Activated T-helper 2 cell treated with anti-CD3 and anti-CD28 coated beads, Interferon-gamma antibody, Interleukin-2, Interleukin-4, amounts not matched to agents 10 μg/mL and 5 μg/mL and 100 μg/mL, durations not matched to agents 14 hours and 24 hours and 36 hours (primary cell): ENCODE measurements at places on chromosomes 16 and 17.
A peak's percentile ranks its signal among the peaks of the same experiment; 100 is the strongest.

DNA sequence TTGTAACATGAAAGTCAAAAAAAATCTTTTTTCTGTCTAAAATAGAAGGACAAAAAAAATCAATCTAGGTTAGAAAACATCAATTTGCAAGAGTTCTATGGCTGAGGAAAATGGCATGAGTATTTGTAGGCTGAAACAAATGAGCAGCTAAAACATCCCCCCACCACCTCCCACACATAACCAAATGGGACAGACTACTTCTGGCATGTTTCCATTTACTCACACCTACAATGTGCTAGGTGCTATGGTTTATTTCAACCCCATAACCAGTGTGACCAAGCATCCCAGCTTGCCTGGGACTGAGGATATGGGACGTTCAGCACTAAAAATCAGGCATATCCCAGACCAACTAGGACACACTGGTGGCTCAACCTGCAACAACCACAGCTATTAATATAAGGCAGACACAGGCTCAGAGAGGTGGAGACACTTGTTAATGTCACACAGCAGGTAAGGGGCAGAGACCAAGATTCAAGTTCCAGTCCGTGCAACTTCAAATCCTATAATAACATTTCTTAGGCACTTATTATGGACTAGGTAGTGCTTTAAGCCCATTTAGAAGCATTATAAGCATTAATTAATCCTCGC is 96.0 kb downstream of the XYLT1 start:
- DNase-seq: no peak

- DNase-seq: no peak
These were observed 46.9 kb downstream of the PIMREG start for GRCh38 chr17:6491071-6491700.

GRCh38 chr17:74351552-74352210 is 10.0 kb downstream of the BTBD17 start:
- no peak for DNase-seq

DNA sequence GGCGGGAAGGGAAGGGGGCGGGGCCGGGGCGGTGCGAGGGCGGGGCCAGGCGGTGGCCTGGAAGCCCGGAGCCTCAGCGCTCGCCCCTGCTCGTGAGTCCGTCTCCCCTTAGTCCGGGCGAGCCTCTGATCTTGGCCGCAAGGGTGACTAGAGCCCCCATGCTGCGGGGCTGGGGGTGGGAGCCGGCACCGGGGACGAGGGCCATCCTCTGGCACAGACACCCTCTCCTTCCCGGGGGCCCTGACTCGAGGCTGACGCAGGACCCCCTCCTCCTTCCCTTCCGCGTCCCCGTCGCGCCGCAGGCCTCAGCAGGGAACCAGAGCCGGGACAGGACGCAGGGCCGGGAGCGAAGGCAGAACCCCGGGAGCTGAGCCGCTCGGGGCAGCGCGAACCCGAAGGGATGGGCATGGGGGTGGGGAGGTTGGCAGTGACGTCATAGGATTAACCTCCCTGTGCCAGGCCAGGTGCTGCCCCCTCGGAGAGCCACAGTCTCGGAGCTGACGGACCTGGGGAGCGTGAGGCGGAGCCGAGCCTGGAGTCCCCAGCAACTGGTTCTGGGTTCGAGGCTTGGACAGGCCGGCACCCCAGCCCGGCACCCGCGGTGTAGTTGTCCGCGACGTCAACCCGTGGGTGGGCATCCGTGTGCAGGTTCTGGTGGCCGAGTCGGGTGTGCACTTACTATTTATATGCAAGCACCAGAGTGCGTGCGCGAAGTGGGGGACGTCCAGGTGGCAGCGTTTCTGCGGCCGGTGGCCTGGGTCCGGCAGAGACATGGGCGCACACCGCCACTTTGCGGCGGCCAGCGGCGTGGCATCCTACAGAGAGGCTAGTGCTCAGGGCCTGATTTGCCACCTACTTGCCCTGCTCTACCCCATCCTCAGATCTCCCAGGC is 503 bp upstream of the PLCD3 start:
- DNase-seq: peak; percentile 61

GRCh38 chr16:84143784-84144199 is 1.2 kb downstream of the HSDL1 start:
- DNase-seq: no peak

DNA sequence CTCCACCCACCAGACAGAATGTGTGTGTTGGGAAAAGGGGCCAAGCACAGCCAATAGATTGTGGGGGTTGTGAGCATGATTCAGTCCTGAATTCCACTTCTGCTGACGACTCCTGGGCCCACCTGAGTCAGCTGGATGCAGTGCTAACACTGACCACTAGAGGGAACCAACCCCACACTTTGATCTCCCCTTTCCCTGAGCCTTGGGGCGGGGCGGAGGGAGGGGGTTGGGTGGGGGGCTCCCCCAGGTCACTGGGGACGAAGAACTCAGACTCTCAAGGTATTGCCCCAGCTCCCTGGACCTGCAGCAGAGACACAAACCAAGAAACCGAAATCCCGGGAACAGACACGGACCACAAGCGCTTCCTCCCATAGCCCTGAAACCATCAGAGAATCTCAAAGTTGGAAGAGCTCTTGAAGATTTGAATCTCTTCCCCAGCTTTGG is 621 bp upstream of the CSHL1 start:
- peak; percentile 37 for DNase-seq

DNA sequence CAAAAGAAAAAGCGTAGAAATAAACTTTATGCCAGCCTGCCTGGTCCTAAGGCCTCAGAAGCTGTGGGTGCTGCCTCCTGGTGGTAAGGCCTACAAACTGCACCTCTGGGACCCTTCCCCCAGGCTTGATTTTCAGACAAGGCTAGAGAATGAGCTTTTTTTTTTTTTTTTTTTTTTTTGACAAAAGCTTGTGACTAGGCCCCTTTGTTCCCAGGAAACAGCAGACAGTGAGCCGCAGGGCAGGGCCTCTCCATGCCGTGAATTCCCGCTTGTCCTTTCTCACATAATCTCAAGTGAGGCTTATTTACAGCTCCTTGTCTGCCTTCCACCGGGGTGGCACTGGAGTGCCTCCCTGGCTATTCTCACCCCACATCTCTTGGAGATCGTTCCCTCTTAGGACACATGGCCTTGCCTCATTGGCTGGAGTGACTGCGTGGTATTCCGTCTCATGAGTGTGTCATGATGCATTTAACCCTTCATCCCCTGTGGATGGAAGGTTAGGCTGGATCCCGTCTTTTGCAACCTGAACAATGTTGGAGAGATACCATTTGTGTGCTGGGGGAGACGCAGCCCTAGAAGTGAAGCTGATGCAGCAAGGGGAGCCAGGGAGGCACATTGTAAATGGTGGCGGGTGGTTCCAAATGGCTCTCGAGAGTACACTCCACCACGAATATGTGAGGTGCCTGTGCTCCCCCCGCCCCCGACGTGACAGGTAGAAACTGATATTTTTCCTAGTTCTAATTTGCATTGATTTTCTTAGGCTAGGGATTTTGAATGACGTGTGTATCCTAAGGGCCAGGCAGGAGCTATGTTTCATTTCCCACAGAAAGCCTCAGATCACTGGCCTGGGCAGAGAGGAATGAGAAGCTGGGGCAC is 49.6 kb downstream of the USP22 start:
- peak; percentile 55 for DNase-seq

DNA sequence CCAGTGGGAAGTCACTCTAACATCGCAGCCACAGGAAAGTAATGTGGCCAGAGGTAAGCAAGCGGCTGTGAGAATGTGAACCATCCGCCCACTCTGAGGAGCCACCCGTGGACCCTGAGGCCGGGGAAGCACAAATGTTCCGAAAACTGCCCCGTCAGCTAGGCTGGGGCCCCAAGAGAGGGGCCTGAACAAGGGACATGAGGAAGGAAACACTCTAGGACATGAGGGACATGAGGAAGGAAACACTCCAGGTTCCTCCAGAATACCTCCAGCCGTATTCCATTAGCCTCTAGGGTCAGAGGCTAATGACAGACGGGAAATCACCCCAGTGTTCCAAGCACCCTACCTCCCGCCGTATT is 317 bp downstream of the TEFM start:
- DNase-seq: peak; percentile 14

- DNase-seq: no peak
These were observed 27.4 kb upstream of the SSTR2 start for GRCh38 chr17:73137376-73137775.

DNA sequence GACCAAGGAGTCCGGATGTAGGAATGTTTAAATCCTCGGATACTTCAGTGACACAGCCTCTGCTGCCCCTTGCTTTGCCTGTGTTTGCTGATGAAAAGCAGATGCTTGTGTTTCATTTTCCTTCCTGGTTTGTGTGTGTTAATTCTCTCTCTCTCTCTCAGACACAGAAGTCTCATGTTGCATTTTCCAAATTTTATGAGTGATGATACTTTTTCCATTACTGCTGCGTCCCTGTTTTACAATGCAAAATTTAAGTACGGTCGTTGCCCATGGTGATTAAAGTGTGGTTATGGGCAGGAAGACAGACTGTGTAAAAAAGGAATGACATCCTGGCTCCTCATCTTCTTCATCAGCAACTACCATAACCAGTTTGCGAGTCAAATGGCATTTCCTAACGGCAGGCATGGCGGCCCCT is 5.7 kb downstream of the RMI2 start:
- DNase-seq: no peak

DNA sequence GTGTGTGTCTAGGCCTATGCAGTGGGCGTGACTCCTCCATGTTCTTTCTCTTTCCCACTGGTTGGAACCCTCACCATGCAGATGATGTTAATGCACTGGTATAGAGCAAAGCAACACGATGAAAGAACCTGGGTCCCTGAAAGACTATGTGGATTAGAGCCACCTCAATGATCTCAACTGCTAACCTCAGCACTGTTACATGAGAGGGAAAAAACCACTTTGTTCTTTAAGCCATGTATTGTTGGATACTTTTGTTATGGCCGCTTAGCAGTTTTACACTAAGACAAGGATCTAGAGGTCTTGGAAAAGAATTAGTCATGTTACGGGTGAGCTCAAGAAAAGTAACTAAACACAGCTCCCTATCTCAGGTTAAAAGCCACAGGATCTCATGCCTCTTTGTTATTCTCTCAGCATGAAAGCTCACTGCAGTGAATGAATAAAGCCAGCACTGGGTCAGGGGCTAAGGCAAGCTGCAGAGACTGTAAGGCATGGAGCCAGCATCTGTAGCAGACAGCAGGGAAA is 56.6 kb upstream of the RBBP6 start:
- no peak for DNase-seq

DNA sequence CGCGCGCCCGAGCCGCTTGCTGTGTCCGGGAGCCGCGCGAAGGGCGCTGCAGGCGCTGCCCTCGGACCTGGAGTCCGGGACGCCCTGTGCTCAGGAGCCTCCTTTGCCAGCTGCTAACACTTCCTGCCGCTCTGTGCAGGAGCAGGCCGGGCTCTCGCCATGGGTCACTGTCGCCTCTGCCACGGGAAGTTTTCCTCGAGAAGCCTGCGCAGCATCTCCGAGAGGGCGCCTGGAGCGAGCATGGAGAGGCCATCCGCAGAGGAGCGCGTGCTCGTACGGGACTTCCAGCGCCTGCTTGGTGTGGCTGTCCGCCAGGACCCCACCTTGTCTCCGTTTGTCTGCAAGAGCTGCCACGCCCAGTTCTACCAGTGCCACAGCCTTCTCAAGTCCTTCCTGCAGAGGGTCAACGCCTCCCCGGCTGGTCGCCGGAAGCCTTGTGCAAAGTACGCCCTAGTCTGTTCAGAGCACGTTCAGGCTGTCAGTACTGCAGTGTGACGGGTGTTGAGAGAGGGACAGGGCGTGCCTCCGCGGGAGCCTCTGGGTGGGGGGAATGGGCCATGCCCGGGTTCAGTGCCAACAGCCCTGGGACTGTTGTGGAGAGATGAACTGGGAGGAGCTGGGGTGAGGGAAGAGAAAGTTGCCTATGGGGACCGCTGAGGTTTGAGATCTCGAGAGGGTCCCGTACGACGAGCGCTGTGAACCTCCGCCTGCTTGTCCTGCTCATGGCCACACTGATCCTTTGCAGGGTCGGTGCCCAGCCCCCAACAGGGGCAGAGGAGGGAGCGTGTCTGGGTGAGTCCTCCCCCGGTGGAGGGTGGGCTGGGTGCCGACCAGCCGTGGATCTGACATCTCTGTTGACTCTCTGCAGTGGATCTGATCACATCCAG is 1.3 kb downstream of the ZNF276 start:
- peak; percentile 82 for DNase-seq

GRCh38 chr17:51164911-51165679 is 1.1 kb upstream of the NME2 start:
- no peak for DNase-seq

DNA sequence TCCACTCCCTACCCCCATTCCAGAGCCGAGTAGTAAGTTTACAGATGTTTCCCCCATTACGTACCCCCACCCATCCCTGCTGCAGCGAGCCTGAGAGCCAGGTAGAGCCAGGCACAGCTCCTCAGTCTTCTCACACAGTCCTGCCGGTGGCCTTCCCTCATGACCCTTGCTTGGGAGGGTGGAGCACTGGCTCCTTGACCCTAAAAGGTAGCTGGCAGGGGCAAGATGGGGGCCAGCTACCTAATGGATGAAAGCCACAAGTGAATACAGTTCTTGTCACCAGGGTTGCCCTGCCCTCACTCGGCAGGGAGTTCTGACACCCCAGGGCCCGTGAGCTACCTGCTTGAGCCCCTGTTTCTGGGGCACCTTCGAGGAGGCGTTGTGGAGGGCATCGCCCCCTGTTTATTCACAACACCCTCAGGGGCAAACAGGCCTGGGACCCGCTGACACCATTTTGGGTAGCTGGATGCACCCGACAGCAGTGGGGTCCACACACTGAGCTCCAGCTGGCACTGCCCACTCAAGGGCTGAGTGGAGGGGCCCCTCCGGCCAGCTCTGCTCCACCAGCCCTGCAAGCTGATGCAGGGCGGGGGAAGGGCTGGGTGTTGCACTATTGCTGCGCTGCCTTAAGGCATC is 22.2 kb downstream of the ADAM11 start:
- DNase-seq: no peak

GRCh38 chr16:79897104-79897452 is 296.5 kb upstream of the MAF start:
- DNase-seq: no peak

GRCh38 chr16:19119564-19119963 is 5.8 kb downstream of the ITPRIPL2 start:
- DNase-seq: no peak

DNA sequence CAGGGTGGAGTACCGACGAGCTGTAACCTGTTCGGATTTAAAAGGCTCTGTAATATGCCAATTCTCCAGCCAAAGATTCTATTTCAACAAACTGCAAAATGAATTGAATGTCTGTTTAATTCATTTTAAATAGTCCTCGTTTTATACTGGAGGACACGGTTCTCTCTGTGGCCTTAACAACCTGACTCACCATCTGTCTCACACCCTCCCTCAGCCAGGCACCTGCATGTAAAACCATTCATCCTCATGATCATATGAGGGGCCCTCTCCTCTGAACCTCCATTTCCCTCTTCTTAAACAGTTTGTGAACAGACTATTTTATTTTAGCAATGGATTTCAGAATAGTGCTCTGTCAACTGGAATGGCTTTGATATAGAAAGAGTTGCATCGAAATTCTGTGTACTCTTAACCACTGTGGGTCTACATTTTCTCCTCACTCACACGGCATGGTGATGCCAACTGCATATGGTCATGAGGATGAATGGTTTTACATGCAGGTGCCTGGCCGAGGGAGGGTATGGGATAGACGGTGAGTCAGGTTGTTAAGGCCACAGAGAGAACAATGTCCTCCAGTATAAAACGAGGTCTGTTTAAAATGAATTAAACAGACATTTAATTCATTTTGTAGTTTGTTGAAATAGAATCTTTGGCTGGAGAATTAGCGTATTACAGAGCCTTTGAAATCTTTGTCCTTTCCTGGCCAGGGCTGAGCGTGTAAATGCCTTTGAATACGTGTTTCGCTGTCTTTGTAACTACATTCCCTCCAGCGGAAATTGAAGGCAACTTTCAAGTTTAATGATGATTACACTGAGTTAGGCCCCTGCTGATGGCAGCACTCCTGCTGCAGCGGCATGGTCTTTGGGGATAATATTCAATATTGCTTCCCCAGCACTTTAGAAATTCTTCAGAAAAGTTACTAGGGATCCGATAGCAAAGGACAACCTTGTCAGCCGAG is 329.6 kb downstream of the SNX29 start:
- no peak for DNase-seq
